ENCODE measurements at places on chromosomes 5 and 9. TPM values are rescaled to one million over a fixed set of nuclear protein-coding genes. Genes with fewer than 3 reads are reported as not detected.

Gene STC2
- 2.4 TPM for total RNA-seq

Gene C9orf153
- total RNA-seq: not detected

Gene CDH9
- total RNA-seq: not detected

Gene DPP7
- 103 TPM for total RNA-seq

Gene FOXD4L6
- total RNA-seq: 2.3 TPM

Gene PCSK5
- total RNA-seq: 86.3 TPM

Gene HRH2
- 0.58 TPM for total RNA-seq

Gene AIF1L
- 18.4 TPM for total RNA-seq

Gene SLC46A2
- total RNA-seq: not detected

Gene GABRG2
- total RNA-seq: 1.1 TPM

Gene GLRA1
- total RNA-seq: not detected

Gene TSLP
- total RNA-seq: not detected

Gene SMIM33
- total RNA-seq: 0.87 TPM

Gene INSL6
- not detected for total RNA-seq

Gene GDNF
- total RNA-seq: 1.1 TPM

Gene GLIPR2
- total RNA-seq: 3.5 TPM

Gene GCNT4
- total RNA-seq: 1.2 TPM

Gene MARCHF3
- total RNA-seq: 5.7 TPM

Measured in stomach (tissue), 19 donors.